ENCODE measurements at places on chromosomes 13 and 19.

- no peak for DNase-seq
Observed at GRCh38 chr13:111537843-111538499, 217.5 kb downstream of the TEX29 start.

GRCh38 chr19:362683-363082 is 18.1 kb upstream of the MIER2 start:
- no peak for DNase-seq

GRCh38 chr13:106098778-106099177 is 436.7 kb downstream of the EFNB2 start:
- no peak for DNase-seq

DNA sequence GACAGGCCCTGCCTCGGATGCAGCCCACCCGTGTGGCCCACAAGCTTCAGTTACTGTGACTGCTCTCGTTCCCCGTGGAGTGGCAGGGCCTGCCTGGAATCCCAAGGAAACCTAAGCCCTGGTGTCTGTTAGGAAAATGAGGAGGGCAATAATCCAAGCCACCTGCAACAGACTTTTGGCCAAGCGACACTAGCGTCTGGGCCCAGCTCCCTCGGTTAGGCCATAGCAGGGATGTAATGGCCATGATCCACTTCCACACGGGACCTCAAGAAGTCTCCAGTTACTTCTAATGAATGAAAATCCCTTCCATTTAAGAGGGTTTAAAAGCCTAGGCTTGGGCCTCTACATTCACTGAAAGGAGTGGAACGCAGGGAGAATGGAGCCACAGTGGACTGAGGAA is 8.9 kb downstream of the ZC3H4 start:
- no peak for DNase-seq
